ENCODE measurements at places on chromosomes 5 and 9.

GRCh38 chr5:2519153-2519552, 232.3 kb downstream of the IRX2 start:
- DNase-seq, result no peak

GRCh38 chr9:91781906-91782305, 168.1 kb downstream of the ROR2 start:
- no peak for DNase-seq

DNA sequence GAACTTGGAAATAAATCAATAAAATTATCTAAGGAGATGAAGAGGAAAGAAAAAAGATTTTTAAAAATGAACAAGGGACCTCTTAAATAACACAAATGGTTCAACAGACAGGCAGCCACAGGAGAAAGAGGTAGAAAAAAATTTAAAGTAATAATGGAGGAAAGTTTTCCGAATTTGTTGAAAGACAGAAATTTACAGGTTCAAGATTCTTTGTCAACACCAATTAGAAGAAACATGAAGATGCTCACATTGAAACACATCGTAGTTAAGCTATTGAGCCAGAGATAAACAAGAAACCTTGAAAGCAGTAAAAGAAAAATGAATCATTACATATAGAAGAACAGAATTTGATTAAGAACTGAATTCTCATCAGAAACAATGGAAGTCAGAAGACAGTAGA, 68.7 kb upstream of the OSMR start:
- no peak for DNase-seq

- DNase-seq, result no peak
Observed at GRCh38 chr5:133154274-133155075, 102.7 kb downstream of the HSPA4 start.

DNA sequence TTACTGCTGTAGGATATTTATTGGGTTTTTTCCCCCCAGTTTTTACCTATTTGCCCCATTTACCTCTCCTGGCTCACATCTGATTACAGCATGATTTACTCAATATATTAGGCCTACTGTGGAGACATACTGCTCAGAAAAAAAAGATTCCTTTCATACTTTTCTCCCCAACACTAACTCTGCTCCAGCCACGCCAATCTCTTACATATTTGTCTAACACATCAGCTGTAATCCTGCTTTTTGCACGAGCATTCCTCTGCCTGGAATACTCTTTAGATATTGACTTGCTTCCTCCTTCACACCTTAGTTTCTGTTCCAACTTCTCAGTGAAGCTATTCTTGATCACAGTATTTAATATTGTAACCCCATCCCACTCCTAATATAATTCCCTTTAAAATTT, 158.1 kb upstream of the VCAN start:
- DNase-seq, result no peak

GRCh38 chr5:68464424-68464823, 248.9 kb downstream of the PIK3R1 start:
- no peak for DNase-seq

- DNase-seq, result no peak
Observed at GRCh38 chr5:67206929-67207328, 10.3 kb upstream of the CD180 start.

DNA sequence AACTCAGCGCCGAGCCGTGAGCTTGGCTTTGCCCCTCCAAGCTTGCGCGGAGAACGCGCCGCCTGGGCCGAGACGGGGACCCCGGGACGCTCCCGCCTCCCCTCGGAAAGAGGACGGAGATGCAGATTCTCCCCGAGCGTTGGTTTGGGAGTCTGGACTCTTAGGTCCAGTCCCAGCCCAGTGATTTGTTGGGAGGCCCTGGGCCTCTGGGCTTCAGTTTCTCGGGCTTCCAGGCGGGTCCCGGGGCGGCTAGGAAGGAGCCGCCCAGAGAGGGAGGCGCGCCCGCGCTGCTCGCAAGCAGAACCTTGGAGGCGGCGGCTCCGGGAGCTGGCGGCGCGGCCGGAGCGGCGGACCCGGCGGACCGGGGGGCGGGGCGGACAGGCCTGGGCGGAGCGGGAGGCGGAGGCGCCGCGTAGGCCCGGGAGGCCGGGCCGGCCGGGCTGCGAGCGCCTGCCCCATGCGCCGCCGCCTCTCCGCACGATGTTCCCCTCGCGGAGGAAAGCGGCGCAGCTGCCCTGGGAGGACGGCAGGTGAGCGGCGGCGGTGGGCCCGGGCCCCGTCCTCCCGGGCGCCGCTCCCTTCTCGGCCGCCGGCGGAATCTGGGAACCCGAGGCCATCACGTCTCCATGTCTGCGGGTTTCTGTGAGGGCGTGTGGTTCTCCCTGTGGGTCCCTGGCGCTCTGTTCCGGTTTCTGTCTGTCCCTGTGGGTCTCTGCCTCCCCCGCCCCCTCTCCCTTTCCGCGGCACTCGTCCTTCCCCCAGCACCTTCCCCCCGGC, at the start of gene B4GALT7:
Gene B4GALT7, plus strand, starts transcription at position 402 of the 777 bp plus-strand sequence. Its CDS starts 79 bp downstream, at position 481.
- DNase-seq, result no peak

DNA sequence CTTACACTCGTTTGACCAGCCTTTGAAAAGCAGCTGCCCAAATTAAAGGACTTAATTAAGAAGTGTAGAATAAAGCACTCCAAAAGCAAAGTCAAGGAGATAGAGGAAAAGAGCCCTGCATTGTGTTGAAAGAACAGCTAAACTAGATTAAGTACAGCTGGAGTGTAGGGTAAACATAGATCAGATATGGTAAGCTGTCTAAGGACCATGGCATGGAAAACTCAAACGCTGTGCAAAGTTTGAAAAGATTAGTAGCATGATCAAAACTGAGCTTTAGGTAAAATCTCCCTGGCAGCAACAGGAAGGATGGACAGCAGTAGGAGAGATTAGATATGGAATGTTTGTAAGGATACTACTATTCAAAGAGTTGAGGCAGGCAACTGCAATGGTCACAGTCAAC, 55.4 kb downstream of the BNC2 start:
- DNase-seq, result no peak

Data from NCI-H2081 treated with DMSO at 0.1 percent for 48 hours (cell line).